Germinal center (tissue), 1 donor: ENCODE measurements at places on chromosomes 2 and 18.

DNA sequence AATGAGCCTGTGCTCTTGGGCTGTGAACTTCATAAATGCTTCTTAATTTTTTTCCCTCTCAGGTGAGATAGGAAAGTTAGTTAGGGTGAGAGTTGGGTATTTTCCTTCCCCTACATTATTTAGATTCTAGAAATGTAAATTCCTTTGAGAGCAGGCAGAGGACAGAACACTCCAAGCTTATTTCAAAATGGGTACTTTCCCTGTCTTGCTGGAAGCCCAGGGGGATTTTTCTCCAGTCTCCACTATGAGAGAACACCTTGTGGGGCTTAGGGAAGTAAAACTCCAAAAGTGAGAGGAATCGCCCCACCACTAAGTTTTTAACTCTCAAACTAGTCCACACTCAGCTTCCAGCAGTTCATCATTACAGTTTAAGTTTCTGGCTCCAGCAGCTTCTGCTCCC lies 253.2 kb upstream of the CTAGE1 start:
- no peak for DNase-seq

GRCh38 chr2:176999301-176999700 lies 213.3 kb upstream of the HNRNPA3 start:
- DNase-seq = no peak

DNA sequence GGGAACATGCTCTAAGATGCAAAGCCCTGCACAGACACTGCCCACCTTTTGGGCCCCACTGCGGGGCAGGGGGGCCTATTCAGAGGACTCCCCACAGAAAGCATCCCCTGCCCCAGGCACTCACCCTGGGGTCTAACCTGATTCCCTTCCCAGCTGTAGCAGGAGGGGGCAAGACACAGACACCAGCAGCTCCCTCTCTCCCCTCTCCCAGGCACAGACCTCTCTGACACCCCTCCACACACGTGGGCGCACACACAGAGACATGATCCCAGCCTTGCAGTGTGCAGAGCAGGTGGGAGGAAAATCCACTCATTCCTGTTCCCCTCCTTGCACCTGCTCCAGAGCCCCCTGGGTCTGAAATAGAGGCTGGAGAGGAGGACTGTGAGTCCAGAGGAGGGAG lies 10.7 kb downstream of the TNS1 start:
- no peak for DNase-seq

DNA sequence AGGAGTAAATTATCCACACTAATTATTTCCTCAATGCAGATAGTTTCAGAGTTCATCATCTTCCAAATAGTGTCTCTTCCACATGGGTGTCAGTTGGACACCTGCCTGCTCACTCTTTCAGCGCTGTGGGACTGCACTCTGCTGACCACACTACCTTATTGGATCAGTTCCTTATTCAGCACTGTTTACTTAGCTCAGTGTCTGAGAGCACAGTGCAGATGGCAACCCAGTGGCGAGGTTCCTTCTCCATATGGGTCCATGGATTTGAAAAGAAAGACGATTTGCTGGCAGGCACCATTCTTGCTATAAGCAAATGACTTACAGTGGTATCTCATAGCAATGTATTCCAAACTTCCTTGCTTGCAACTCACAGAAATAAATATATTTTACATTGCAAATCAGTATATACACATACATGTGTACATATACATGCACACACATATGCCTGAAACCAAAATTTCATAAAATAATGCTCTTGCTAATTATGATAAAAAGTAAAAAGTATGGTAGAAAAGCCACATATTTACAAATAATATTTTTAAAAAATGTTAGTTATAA lies 354.8 kb downstream of the INSIG2 start:
- no peak for DNase-seq

- no peak for DNase-seq
These were observed 116.0 kb downstream of the ALPK2 start for GRCh38 chr18:58512648-58513588.

DNA sequence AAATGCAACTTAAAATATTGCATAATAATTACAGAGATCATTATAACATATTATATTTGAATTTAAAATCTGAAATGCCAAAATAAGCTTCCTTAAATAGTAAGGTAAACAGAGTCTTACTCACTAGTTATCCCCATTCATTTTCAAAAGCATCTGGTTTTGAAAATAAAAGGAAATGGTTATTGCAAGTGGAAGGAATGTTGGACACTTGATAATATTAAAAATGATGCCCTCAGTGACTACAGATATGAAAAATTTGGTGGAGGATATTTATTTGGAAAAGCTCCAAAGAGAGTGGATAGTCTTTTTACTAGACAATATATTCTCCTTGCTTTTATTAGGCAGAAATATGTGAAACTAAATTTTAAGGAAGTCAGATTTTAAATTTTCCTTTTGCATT lies 39.7 kb downstream of the CDH19 start:
- no peak for DNase-seq

GRCh38 chr2:222424276-222424728 lies at the start of gene SGPP2:
Gene SGPP2 (plus strand): TSS chr2:222424543. CDS start chr2:222424603, 60 bp downstream.
- peak; percentile 66 for DNase-seq

- no peak for DNase-seq
These were observed 155.7 kb downstream of the HDAC4 start for GRCh38 chr2:239245107-239245506.

DNA sequence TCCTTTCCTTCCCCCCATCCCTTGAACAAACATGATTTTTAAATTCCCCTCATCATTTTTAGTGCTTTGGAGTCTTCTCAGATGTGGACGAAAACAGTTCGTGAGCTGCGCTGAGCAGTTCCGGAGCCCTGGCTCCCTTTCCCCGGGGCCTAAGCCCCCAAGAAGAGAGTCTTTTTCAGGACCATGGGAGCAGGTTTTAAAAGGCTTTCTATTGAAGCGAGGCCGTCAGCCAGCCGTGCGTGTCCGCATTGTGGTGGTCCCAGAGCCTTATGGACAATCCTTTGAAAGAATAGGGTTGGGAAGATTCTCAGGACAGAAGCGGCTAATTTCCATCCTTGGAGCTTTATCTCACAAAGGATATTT lies 290.7 kb downstream of the SOX11 start:
- no peak for DNase-seq

GRCh38 chr2:207264310-207264709 lies 98.6 kb upstream of the KLF7 start:
- DNase-seq = no peak

DNA sequence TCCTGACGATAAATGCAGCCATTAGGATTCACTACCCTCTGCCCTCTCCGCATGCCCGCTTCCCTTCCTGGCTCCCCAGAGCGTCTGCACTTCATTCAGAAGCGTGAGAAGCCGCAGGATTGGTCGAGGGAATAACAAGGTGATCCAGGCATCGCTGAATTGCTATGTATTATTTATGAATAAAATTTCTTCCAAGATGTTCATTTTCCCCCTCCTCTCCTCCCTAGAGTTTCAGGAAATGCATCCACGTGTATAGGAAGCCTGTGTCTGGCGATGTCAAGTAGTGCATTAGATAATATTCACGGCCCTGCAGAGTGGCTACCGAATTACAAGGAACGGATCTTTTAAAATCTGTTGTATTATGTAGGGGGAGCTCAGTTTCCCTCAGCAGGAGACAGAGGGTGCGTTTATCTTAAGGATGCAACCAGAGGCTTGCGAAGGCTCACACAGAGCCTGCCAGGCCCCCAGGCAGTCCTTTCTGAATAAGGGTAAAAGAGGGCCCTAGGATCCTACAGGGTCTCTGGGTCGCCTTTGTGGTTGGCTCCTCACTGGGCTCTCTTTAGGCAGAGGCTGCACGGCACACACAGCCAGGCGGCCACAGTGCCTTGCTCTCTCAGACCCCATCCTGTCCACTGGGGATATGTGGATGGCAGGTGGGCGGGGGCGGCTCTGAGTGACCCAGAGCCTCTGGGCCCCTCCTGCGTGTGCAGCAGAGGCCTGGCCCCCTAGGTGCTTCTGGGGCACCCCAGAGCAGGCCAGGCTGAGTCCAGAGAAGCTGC lies 224.1 kb upstream of the PXDN start:
- DNase-seq = no peak

DNA sequence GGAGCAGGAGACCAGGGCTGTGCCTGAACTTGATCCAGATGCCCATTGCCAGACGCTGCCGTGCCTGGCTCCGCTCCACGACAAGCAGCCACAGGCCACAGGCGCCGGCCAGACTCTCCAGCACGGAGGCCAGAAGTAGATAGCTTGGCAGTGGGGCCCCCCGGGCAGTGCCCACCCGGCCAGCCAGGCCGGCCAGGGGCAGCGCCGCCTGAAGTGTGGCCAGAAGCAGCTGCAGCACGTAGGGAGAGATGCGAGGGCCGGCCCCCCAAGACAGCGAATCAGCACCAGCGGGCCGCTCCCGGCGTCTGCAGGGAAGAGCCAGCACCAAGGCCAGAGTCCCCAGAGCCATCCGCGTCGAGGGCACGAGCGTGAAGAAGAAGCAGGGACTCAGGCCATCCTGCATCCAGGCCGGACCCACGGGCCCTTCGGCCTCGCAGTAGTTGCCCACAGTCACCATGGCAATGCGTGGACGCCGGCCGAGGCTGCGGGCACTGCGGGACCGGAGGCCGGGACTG lies 484 bp downstream of the ABCB6 start:
- DNase-seq = no peak

- peak; percentile 74 for DNase-seq
These were observed 995 bp downstream of the TMEM127 start for GRCh38 chr2:96264656-96265348.

DNA sequence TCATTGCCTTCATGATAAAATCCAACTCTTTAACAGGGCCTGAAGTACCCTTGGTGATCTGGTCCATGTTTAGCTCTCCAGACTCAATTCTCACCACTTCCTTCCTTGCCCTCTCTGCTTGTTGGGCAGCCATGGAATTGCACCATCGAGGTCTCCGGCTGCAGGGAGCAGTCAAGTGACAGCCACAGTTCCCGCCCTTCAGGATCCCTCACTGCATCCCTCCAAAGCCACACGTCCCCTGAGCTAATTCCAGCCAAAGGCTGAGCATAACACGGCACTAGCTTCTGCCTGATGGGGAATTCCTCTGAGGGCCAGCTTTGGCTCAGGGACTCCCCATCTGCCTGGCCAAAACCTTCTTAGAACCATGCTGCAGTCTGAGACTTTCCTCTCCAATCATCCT lies 47.4 kb upstream of the SLC1A4 start:
- DNase-seq = no peak

DNA sequence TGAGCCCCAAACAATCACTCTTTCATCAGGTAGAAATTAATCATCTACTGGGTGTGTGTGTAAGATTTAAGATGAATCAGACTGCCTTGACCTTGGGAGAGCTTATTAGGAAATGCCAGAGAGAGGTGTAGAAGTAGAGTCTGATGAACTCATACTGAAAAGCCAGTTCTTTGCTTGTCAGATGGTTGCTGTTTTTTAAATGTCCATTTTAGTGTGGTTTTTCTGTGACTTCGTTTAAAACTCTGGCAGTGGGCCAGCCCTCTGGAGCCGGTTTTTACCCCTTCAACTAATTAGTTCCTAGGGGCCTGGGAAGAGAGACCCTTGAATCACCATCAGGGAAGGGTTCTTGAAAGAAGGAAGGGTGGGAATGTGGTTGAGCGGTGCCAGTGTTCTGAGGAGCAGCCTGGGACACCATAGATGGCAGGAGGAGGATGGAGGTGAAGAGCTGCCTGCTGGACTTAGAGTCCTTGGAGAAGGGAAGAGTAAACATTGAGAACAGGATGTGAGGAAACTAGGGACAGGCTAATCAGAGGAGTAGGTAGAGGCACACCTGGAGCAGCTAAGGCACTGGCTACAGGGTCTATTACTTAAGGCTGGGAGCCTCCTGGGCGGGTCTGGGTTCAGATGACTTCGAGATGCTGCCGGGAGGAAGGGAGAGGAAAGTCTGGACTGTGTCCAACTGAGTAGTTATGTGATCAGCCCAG lies 66.1 kb downstream of the LRRFIP1 start:
- DNase-seq = no peak

- no peak for DNase-seq
These were observed 13.1 kb upstream of the CETN1 start for GRCh38 chr18:567122-567521.

- no peak for DNase-seq
These were observed 424.3 kb upstream of the MEX3C start for GRCh38 chr18:51621864-51622160.

DNA sequence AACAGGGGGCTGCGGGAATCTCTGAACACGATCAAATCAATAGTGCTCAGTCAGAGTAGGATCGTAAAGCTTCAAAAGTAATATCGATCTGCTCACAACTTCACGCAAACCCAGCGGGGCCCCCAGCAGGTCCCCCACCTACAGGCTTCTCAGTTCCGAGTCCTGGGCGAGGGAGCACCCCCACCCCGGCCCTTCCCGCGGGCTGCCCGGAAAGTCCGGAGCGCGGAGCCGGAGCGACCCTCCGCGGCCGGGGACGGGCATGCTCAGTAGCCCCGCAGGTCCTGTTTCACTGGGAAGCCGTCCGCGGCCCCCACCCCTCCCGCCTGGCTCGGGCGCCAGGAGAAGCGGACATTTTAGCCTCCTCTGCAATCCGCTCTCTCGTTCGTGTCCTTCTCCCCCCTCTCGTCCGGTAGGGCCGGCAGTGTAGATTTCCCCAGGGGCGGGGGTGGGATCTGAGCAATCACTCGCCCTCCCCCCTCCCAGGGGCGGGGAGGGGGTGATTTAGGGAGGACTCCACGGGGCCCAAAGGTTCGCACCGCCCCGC lies 3.3 kb upstream of the SPRED2 start:
- peak; percentile 88 for DNase-seq

DNA sequence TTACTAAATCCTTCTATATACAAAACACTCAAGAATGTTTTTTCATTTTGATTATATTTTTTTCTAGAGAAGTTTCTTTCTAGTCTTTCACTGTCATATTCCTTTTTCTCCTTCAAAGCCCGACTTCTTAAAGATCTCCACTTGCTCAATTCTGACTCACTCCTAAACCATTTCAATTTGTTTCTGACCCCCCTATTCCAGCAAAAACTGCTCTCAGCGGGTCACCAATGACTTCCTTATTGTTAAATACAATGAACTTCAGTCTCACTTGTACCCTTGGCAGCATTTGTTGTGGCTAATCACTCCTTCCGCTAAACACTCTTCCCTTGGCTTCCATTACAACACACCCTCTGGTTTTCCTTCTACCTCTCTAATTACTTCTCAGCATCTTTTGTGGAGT lies 111.1 kb upstream of the RBBP8 start:
- no peak for DNase-seq

GRCh38 chr2:207434899-207435465 lies 94.8 kb upstream of the CREB1 start:
- no peak for DNase-seq

DNA sequence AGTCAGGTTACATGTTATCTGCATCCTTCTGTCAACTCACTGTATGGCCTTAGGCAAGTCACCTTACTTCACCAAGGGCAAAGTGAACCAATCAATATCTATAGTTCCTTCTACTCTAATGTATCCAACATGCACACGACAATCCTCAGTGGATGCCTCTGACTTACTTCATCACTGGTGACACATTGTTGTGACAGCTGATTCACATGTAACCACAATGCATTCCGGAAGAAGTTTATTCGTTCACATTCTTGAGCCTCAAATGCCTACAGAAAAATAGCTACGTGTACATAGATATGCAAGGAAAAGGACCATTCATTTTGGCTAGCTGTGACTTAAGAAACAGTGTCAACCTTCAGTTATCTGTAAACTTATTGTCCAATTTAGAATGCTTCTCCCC lies 26.3 kb upstream of the EPG5 start:
- no peak for DNase-seq
